ENCODE measurements at places on chromosomes 16 and 17.

DNA sequence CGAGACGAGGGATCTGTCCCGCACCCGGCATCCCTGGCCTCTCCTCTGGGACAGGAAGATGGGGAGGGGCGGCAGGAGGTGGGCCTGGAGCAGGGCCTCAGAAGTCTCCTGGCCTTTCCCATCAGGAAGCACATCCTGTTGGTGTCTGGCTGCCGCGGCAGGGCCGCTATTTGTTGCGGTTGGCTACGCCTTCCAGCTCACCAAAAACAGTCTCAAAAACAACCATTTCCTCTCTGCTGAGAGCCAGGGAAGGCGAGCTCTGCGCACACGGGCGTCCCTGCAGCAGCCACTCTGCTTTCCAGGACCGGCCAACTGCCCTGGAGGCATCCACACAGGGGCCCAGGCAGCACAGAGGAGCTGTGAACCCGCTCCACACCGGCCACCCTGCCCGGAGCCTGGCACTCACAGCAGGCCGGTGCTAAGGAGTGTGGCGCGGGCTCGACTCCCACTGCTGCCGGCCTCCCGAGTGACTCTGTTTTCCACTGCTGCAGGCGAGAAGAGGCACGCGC is at the start of gene TMEM204:
TMEM204 (plus strand) TSS at position 224 of the 509 bp plus-strand sequence. CDS start 610 bp downstream, outside the sequence.
- DNase-seq = no peak

- DNase-seq = no peak
Measured at GRCh38 chr16:80317599-80318037, 223.2 kb upstream of the DYNLRB2 start.

DNA sequence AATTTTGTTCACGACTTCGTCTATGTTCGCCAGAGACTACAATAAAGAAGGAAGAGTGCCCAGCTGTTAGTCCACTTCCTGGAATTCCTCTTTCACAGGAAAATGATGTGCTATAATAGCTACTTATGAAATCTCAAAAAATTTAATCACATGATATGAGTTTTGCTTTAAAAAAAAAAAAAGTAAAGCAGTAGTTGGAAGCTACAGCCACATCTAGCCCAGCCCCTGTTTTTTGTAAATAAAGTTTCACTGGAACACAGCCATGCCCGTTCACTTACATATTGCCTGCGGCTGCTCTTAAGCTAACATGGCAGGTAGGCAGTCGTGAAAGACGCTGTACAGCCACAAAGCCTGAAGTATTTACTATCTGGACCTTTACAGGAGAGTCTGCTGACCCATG is 15.3 kb downstream of the VPS53 start:
- no peak for DNase-seq

DNA sequence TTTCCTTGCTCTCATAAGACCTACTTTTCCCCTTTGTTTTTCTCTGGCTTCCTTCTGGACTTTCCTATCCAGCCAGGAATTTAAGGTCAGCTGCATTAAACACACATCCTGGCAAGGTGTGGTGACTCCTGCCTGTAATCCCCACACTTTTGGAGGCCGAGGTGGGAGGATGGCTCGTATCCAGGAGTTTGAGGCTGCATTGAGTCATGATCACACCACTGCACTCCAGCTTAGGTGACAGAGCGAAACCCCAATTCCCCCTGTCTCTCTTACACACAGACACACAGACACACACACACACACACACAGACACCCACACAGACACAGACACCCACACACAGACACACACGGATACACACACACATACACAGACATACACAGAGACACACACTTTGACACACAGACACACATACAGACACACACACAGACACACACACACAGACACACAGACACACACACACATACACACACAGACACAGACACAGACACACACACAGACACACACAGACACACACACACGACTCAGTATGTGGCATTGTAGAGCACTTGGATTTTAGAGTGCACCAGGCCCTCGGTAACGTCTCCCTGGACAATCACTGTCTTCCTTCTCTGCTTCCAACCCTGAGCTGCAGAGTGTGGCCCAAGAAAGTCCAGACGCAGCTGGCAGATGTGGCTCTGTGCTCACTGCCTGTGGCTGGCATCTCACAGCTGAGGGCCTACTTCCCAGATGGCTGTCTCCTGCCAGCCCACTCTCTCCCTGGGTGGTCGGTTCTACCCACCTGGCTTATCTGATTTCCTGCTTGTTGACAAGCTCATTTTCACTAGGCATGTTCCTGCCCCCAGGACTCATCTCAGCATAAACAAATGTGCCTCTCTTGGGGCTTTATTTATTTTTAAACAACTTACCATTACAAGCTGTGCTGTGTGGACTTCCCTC is 39.0 kb downstream of the NLRP1 start:
- no peak for DNase-seq

- no peak for DNase-seq
Measured at GRCh38 chr17:46009681-46010596, 10.9 kb downstream of the STH start.

DNA sequence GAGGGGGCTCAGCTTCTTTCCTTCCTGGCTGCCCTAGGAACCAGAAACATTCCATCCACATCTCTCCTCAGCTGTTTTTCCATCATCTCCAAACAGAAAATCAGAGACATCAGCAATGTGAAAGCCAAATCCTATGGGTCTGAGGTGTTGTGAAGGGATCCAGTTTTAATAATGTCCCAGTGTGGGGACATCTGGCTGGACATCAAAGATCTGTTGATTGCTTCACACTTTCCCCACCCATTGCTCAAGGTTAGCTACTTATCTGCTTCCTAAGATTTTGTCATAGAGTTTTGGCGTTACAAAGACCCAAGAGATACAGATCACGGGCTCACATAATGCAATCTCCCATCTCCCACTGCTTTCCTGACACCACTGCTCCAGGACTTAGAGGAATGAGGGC is 47.8 kb upstream of the AXIN2 start:
- no peak for DNase-seq

DNA sequence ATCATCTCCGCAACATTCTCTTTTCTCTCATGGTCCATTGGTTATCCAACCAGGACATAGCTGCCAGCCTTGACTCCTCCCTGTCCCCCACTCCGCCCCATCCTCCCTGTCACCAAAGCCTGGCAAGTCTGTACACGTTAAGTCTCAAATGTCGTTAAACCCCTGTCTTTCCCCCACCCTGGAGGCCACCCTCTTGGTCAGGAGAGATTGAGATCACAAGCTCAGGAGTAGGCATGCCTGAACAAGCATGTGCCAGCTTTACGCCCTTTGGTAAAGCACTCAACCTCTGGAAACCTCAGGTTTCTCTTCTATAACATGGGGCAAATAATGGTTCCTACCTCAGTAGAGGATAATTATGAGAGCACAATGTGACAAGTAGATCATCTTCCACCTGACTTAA is 38.1 kb upstream of the CCL1 start:
- DNase-seq = no peak

GRCh38 chr16:21156767-21157467 is 1.6 kb upstream of the LDAF1 start:
- DNase-seq = peak; percentile 33

GRCh38 chr16:80664226-80664625 is 123.4 kb downstream of the DYNLRB2 start:
- DNase-seq = no peak

GRCh38 chr16:23930791-23931190 is 95.0 kb downstream of the PRKCB start:
- no peak for DNase-seq

GRCh38 chr16:23771642-23772041 is 16.8 kb downstream of the CHP2 start:
- no peak for DNase-seq

GRCh38 chr16:17367036-17367435 is 103.7 kb downstream of the XYLT1 start:
- no peak for DNase-seq

Measured in NCI-H748 treated with DMSO at 0.1 percent for 48 hours (cell line).